GM13977 (cell line): ENCODE measurements at places on chromosomes 3 and 15.

DNA sequence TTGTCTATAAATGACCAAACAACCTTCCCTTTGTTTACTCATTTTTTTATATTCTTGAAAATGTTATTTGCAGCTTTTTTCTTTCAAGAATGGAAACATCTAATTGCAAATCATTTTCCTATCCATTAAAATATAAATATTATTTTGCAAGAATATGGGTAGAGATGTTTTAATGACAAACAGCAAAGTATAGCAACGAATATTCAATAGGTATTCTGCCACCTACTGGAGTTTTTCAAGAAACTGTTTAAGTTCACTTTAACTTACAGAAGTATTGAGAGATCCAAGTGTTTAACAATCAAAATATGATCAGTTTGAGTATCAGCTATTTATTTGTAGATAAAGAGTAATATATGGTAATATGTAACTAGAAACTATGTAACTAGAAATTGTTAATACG, 6.9 kb upstream of the EOGT start:
- no peak for DNase-seq

- no peak for DNase-seq
These were observed 61.8 kb upstream of the SCN5A start for GRCh38 chr3:38711321-38711720.

GRCh38 chr15:83158393-83158792, 49.2 kb downstream of the HDGFL3 start:
- DNase-seq, result no peak

DNA sequence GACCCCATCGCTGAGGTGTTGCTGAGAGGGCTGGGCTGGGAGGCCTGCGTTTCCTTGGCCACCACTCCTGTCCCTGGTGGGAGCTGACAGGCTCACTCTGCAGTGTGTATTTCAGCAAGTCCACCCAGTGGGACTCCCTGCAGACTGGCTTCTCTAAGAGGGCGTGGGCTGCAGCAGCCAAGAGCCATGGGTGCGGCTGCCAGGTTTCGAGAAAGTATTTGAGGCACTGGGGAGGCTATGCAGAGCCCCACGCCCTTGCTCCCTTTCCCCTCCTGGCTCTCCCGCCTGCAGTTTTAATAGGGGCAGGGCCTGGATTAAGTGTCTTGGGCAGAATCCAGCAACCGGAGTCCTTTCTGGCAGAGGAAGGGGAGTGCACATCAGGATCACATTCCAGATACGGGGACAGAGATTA, 242.1 kb downstream of the THSD4 start:
- DNase-seq, result no peak

GRCh38 chr3:16334909-16335308, 69.9 kb downstream of the OXNAD1 start:
- DNase-seq, result no peak

GRCh38 chr3:118186051-118186450, 848.6 kb downstream of the IGSF11 start:
- DNase-seq, result no peak

- DNase-seq, result no peak
These were observed 54.7 kb downstream of the IGF2BP2 start for GRCh38 chr3:185770109-185770508.
